ENCODE measurements at places on chromosomes 11 and 22.

DNA sequence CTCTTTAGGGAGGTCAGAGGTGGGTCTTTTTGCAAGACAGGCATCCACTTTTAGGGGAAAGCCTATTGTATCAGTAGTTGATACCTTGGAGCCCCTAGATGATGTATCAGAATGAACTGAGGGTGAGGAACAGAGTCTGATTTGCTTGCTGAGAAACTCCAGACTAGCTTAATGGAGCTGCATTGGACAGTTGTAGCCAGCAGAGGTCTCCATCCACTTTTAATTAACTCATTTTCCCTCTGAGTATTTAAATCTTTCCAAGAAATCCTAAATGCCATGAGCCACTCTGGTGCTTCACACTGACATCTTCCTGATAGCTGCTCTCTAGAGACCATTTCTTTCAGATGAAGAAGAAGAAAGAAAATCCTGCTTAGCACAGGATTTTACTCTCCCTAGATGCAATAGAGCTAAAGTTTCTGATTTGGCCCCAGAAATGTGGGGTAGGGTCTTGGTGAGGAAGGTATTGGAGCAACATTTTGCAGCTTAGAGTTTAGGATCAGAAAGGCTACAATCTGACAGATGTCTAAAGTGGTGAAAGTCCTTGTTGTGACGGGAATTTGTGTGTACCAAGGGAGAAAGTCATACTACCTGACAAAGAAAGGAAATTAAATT is 38.0 kb downstream of the EXT2 start:
- peak; percentile 13 for DNase-seq

DNA sequence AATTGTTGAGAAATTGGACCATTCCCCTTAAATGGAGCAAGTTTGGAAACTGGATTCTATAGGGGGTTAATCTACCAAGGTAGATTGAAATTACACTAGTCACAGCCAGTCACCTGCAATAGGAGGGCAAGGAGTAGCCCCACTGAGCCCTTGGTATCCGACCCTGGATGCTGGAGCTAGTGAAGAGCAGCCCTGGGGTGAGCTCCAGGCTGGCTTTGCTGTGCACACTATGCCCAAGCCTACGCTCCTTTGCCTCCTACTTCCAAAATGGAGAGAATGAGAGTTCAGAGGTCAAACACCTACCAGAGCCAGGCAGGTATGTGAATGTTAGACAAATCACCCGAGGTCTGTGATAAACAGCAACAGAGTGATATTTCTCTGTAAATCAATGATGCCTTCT is 23.7 kb downstream of the SNU13 start:
- no peak for DNase-seq

DNA sequence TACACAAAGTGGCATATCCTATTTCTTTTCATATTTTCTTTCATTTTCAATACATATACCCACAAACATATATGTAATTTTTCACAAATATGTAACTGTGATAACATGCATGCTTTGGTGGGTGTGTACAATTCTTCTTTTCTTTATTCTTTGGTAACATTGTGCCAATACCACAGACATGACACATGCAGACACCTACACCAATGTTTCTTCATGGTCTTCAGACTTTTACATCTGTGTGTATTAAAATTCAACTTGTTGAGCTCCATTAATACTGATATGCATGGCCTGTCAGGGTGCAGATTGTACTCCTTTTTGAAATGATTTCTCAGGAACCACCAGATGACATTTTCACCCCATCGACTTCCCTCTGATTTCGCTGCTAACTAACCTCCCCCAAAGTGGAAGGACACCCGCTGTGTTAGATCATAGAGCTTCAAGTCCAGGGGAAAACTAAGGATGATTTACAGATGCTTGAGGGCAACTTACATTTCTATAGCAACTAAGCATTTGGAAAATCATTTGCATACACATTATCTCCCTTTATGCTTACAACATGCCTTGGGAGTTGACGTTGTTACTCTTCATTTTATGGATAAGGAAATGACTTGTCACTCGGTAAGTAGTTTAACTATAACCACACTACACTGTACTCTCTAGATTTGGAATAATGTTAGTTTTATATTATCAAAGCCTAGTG is 10.5 kb upstream of the PANX3 start:
- DNase-seq: no peak

DNA sequence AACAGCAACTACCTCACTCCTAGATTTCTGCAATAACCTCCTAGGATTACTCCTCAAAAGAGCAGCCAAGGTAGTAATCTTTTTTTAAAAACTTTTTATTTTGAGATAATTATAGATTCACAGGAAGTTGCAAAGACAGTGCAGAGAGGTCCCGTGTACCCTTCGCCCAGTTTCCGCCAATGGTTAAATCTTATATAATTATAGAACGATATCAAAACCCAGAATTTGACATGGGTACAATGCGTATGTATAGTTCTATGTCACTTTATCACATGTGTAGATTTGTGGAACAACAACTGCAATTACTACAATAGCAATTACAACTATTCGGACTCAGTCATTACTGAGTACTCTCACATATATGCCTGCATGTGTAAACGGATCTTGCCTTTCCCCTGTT is 94.8 kb upstream of the APOA1 start:
- no peak for DNase-seq

DNA sequence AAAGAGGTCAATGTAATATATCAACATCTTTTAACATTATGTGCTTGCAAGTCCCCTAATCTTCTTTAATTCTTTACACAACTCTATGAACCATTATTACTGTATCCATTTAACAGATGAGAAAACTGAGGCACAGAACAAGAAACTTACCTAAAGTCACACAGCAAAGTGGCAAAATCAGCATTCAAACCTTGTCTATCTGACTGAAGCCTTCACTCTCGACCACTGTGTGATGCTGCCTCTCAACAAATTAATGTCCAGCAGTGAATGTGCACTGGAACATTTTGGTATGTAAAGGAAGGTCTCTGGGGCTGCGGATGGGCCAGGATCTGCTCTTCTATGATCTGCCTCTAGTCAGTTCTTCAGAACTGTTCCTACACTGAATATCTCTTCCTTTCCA is 42.1 kb downstream of the PRCP start:
- DNase-seq: no peak

GRCh38 chr11:17156283-17156682 is 51.5 kb downstream of the PIK3C2A start:
- no peak for DNase-seq

- DNase-seq: no peak
Observed at GRCh38 chr22:29167032-29167911, 38.4 kb upstream of the EMID1 start.

GRCh38 chr11:58654908-58655296 is 32.4 kb downstream of the CNTF start:
- no peak for DNase-seq

DNA sequence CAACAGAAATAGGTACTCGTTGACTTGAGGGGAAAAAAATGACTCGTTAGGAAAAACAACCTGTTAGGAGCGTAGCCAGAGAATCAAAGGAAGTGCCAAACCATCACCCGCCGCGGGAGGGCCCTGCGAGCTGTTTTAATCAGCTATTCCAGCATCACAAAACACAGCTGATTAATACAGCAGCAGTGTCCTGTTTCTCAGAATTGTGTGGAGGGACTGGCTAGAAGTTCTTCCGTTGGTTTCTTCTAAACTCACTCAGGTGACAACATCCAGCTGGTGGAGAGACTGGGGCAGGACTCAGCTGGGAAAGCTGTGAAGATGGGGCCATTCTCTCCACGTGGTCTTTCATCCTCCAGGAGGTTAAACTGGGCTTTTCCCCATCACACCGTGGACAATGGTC is 28.0 kb downstream of the HSPA8 start:
- no peak for DNase-seq

DNA sequence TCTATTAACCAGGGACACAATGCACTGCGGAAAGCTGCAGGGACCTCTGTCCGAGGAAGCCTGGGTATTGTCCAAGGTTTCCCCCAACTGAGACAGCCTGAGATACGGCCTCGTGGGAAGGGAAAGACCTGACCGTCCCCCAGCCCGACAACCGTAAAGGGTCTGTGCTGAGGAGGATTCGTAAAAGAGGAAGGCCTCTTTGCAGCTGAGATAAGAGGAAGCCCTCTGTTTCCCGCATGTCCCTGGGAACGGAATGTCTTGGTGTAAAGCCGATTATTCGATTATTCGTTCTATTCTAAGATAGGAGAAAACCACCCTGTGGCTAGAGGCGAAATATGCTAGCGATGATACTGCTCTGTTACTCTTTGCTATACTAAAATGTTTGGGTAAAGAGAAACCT is 5.2 kb downstream of the BET1L start:
- no peak for DNase-seq

GRCh38 chr11:115104851-115105453 is 399.3 kb downstream of the CADM1 start:
- DNase-seq: no peak

GRCh38 chr22:26983311-26983710 is 325.9 kb downstream of the MIAT start:
- no peak for DNase-seq

DNA sequence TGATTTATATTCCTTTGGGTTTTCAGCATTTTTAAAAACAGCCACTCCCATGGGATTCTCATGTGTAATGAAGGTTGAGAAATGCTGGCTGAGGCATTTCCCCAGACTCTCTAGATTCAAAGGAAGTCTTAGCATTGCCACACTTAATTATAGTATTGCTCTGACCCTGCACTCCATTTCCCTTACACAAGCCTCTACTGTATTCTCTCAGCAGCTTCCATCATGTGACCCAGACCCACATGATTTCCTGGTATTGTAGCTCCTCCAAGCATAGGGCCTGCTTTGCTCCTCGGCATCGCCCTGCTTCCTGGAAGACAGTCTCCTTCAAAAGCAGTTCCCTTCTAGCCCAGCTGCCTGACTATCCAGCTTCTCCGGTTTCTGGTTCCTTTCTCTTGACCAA is 261.5 kb downstream of the LARGE1 start:
- no peak for DNase-seq

GRCh38 chr11:44998051-44998450 is 47.4 kb upstream of the TP53I11 start:
- DNase-seq: no peak

- no peak for DNase-seq
Observed at GRCh38 chr11:116928102-116928777, 90.8 kb upstream of the APOA1 start.

GRCh38 chr11:44977493-44977984 is 26.9 kb upstream of the TP53I11 start:
- no peak for DNase-seq

GRCh38 chr11:117279711-117280376 is 11.3 kb upstream of the BACE1-AS start:
- no peak for DNase-seq

GRCh38 chr11:128837627-128838026 is 29.5 kb downstream of the KCNJ1 start:
- no peak for DNase-seq

GRCh38 chr11:31243706-31244105 is 125.8 kb downstream of the DCDC1 start:
- no peak for DNase-seq

DNA sequence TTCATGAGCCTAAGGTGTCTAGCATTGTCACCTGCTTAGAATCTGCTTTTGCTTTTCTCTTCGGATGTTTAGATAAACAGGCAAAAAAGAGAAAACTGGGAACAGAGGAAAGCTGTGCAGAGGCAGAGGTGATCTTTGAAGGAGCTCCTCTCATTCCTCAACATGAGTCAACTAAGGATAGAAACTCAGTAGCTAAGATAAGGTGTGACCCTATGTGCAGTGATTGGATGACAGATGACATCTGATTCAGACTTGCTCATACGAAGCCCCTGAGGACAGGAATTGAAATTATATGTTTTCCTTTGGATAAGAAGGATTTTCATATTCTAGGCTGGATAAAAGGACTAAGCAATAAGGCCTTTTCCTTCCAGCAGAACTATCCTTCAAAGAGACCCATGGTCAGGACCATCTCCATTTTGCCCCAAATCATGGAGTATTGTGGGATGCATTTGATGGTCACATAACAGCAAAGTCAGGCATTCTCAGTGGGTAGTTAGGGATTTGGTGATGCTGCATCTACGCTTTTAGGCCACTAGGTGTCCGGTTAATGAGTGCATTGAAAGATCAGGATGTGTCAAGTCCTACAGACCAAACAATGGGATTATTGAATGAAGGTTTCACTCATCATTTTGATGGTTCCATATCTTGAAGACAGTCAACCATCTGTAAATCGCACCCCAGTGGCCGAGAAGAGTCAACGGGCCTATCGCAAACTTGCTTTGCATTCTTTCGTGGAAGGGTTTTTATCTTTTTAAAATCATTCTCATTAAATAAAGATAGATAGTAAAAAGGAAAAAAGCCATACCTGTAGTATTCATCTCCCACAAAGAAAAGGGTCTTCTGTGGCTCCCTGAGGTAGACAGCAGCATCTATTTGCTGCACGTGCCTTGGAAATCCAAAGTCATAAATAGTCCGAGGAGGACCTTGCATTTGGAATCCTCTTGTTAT is 32.2 kb downstream of the MMP20 start:
- DNase-seq: peak; percentile 2

GRCh38 chr11:10488121-10488933 is 33.3 kb downstream of the AMPD3 start:
- no peak for DNase-seq

GRCh38 chr11:20017320-20017719 is 143.0 kb downstream of the DBX1 start:
- no peak for DNase-seq

DNA sequence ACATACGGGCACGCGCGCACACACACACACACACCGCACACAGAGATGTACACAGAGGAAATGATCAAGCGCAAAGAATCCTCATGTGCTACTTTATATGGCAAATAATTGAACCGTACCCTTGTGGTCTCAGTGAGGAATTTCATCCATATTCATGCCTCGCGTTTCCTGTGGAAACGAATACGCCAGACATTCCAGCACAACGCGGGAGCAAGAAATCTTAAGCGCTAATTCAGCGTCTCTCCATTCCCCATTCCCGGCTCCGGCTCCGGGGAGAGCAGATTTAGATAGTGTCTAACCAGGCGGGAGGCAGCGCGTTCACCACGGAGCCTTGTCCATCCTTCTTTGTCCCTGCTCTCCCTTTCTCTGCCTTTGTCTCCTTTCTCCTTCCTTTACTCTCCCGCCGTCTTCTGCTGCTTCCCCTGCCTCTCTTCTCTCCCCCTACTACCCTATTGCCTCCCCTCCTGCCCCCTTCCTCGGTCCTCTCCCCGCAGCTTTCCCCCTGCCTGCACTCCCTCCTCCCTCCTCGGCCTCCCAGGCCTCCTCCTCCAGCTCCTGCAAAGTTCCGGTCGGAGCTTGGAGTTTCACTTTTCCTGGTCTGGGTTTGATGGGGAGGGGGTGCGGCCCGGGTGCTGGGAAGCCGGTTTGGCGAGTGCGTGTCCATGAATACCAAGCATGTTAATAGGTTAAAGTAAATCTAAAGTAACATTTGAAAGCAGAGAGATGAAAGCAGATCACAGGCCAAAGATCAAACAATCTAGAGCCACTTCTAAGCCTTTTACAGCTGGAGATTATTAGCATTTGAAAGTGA is 579.3 kb downstream of the BUD13 start:
- DNase-seq: peak; percentile 70

- no peak for DNase-seq
Observed at GRCh38 chr11:122202951-122203456, 87.0 kb upstream of the BLID start.

- no peak for DNase-seq
Observed at GRCh38 chr22:25668437-25668836, 73.6 kb upstream of the MYO18B start.

- no peak for DNase-seq
Observed at GRCh38 chr22:38735126-38735464, 20.7 kb downstream of the SUN2 start.

All from NCI-H748 treated with DMSO at 0.1 percent for 48 hours (cell line).